ENCODE measurements at places on chromosomes 12 and 14. TPM values are rescaled to one million over a fixed set of nuclear protein-coding genes. Genes with fewer than 3 reads are reported as not detected.

DNA sequence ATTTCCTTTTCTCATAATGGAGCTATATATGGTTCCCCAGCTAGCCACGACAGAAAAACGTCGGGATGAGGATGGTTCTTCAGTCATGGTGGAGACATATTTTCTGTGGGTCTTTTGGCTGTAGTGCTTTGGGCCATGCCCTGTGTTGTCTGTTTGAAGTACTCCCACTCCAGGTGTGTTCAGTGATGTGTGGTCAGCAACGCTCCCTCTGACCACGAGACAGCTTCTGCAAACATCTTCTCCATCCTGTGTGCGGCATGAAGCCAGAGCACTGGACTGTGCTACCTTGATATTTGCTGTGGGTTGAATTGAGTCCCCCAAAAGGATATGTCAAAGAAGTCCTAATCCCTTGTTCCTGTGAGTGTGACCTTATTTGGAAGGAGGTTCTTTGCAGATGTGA, 931.2 kb downstream of the NRXN3 start:
- DNase-seq: no peak

- no peak for DNase-seq
Observed at GRCh38 chr12:88026196-88026595, 3.0 kb downstream of the C12orf50 start.

SEC23A gene
- 98.5 TPM for total RNA-seq

GDF3 gene
- 0.11 TPM for total RNA-seq

ADAMTS20 gene
- 0.43 TPM for total RNA-seq

PAX9 gene
- total RNA-seq: not detected

Data from adrenal gland (tissue), 19 donors.